ENCODE measurements at places on chromosomes 3 and 15.

DNA sequence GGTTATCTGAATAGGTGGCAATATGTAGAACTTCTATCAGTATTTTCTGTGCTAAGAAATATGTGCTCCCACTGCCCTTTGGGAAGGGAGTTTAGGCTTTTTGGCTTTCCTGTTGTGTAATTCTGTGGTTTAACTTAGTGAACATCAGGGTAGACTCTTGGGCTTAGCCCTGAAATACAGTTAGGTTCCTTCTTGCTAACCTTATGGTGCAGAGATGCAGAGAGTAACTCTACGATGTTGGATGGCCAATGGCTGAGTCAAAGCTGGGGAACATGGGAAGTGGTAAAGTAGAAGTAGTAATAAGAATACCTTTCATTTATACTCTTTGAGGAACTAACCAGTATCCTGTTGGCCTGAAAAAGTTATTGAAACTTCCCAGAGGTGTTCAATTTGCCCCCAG lies 80.8 kb upstream of the IL12A start:
- DNase-seq = no peak

DNA sequence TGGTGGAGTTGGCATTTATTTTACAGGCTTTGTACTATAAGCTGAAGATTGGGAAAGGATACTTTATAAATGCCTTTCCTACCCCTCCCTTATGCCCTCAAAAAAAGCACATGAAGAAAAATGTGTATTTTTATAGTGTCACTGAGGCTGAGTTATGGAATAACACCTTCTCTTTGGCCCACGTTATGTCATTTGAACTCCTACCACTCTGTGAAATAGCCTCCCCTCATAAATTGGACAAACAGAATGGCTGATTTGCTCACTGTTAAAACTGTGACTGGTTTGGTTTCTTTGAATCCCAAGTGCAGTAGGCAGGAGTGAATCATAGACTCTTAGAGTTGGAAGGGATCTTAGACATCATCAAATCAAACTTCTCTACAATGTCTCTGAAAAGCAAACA lies 95.2 kb upstream of the SKOR1 start:
- no peak for DNase-seq

GRCh38 chr3:104556372-104557078 lies 810.2 kb upstream of the ALCAM start:
- no peak for DNase-seq

DNA sequence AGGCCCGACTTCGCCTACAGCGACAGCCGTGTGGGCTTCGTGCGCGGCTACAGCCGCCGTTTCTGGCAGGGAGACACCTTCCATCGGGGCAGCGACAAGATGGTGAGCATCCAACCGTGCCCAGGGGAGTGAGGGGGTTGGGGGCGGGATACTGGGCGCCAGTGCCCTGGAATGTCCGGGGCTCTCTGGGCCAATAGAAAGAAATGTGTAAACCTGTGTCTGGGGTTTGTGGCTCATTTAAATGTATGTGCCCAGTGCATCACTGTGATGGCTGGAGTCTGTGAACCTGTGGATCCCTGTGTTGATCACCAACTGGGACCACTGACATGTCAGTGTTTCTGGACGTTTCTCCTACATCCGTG lies 423 bp downstream of the CHAC1 start:
- no peak for DNase-seq

DNA sequence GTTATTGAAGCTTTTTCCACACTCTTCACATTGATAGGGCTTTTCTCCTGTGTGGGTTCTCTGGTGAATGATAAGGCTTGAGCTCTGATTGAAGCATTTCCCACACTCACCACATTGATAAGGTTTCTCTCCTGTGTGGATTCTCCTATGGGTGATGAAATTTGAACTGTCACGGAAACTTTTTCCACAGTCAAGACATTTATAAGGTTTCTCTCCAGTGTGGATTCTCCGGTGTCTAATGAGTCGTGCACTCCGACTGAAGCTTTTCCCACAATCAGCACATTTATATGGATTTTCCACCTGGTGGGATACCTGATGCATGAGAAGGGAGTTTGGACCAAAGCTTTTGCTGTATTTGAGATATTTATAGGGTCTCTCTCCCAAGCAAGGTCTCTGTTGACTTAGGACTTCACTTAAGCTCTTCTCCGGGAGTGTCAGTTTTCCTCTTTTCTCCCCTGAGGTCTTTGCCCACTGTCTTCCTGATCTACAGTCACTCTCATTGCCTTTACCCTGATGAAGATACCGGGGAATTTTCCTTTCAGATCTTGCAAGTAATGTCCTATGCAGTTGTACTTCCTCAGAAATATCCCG lies 9.4 kb downstream of the ZSCAN29 start:
- DNase-seq = no peak

- DNase-seq = no peak
Measured at GRCh38 chr3:165984589-165984988, 147.4 kb upstream of the BCHE start.

GRCh38 chr15:33419701-33420100 lies 108.9 kb downstream of the RYR3 start:
- DNase-seq = no peak

DNA sequence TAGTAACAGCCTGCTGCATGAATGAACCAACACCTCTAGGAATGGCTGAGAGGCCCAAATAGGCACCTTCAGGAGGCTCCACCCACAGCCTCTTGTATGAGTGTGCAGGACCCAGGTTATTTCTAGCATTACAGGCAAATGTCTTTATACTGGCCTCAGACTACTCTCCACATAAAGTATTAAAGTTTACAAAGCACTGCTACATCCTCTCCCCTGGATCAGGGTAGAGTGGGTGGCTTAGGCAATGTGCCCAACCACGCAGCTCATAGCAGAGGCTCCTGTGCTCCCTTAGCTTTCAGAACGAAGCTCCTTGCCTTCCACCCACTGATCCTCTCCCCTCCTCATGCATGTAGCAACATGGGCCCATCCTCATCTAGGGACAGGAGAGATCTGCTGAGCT lies 16.3 kb downstream of the TMEM43 start:
- DNase-seq = no peak

- no peak for DNase-seq
Measured at GRCh38 chr15:88940110-88940675, 27.0 kb upstream of the MFGE8 start.

GRCh38 chr3:146884296-146884695 lies 279.1 kb upstream of the PLSCR5 start:
- no peak for DNase-seq

GRCh38 chr15:41967506-41968206 lies 4.7 kb downstream of the EHD4 start:
- DNase-seq = no peak

- DNase-seq = no peak
Measured at GRCh38 chr3:33578325-33579177, 138.3 kb upstream of the UBP1 start.

DNA sequence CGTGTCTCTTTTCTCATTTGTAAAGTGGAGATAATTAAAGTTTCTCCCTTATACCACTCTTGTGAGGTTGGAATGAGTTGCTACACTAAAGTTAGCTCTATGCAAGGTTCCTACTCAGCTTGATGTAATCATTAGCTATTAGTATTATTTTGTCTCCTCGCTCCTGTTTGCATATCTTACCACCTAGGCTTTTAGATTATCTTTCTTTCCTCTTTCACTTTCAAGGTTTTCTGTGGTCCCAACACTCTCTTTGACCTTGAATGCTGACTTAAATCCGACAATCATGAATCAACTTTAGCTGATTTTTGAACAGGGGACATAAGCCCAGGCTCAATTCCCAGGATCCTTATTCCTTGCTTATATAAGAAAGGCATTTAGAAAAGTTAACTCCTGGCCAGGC lies 769.7 kb upstream of the GRM7 start:
- no peak for DNase-seq

GRCh38 chr15:53197426-53197839 lies 407.3 kb upstream of the ONECUT1 start:
- peak; percentile 51 for DNase-seq

DNA sequence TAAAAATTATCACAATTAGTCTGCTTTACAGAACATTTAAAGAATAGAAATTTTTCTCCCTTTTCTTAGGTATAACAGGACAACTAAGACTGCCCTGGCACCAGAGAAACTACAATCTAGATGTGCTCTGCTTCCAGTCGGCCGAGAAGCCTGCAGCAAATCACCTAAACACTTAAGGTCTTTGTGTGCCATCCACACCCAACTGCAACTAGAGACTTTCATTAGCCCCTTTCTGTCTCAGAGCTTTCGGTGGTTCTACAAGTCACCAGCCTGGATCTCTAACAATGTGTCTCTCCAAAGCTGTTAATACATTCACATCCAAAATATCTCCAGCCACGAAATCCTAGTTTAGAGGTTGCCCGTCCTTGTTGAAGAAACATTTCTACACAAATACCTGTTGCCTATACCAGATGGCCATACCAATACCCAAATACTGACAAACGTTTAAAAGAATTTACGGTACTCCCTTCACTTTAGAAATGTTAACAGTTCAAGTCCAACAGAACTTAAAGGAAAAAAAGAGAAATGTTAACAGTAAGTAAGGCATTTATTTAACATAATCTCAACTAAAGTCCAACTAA lies 6.7 kb downstream of the PRC1 start:
- no peak for DNase-seq

- DNase-seq = peak; percentile 36
Measured at GRCh38 chr3:4060064-4060463, 243.1 kb upstream of the SETMAR start.

DNA sequence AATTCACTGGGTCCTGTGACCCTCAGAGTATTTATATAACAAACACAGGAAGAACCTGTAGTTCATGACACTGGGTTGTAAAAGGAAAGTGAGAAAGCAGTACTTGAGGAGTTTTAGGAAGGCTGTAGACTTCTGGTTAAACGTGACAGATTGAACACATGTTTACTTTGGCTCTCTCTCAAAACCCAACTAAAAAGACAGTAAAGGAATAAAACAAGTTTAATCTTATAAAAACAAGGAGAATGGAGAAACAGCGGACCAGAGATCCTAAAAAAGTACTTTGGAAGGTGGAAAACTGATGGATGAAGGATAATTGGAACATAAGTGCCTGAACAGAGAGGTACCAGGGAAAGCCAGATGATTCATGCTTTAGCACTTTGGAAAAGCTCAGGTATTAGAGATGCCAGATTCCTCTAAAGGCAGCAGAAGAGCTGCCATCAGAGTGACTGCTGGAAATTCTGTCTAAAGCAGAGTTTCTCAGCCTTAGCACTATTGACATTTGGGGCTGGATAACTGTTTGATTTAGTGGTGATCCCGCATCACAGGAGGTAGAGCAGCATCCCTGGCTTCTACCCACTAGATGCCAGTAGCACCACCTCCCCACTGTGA lies 182.9 kb upstream of the RORA start:
- DNase-seq = no peak

GRCh38 chr15:95932676-95933075 lies 397.8 kb upstream of the NR2F2 start:
- DNase-seq = no peak

DNA sequence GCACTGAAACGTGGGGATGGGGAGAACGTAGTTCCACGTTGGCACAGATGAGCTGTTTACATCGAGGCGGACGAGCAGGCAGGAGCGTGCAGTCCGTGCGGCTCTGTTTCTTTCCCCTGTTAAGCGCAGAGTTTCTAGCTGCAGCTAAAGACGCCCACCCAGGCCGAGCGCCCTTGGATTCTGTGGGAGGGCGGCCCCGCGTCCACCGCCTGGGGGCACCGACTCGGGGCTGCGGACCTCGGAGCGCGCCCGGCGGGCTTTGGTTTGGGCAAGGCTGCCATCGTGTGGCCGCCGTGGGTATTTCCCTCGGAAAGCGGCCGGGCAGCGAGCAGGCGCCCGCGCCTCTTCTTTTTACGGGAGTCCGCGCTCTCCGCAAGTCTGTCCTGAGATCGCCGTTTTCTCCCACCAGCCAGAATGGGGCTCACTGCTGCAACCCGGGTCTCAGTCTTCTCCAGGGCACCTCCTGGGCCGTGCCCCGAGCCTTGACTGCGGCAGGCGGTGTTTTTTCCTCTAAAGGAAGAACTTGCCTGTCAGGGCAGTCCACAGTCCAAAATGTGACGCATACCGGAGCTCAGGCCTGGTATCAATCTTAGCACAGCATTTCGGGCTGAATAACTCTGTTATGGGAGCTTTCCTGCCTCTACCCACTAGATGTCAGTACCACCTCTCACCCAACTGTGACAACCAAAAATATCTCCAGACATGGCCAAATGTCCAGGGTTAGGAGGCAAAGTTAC lies 219.9 kb upstream of the IGF1R start:
- DNase-seq = peak; percentile 83

DNA sequence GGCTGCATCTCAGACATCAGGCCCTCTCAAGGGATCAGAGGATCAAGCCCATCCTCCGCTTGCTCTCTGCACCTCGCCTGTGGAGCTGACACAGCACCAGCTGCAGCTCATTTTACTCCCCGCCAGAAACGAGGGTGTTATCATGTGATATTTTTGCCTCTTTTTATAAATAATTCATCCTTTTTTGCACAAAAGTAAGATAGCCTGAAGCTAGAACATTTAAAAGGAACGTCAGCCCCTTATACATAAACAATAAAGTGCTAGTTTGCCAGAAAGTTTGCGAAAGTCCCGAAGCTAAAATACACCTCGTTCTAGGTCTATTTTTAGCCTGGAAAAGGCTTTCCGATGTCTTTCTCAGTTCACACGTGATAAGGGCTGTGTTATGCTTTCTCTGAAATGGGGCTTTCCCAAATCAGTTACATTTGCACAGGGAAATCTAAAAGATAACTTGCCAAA lies 9.6 kb upstream of the FAM174B start:
- peak; percentile 54 for DNase-seq

DNA sequence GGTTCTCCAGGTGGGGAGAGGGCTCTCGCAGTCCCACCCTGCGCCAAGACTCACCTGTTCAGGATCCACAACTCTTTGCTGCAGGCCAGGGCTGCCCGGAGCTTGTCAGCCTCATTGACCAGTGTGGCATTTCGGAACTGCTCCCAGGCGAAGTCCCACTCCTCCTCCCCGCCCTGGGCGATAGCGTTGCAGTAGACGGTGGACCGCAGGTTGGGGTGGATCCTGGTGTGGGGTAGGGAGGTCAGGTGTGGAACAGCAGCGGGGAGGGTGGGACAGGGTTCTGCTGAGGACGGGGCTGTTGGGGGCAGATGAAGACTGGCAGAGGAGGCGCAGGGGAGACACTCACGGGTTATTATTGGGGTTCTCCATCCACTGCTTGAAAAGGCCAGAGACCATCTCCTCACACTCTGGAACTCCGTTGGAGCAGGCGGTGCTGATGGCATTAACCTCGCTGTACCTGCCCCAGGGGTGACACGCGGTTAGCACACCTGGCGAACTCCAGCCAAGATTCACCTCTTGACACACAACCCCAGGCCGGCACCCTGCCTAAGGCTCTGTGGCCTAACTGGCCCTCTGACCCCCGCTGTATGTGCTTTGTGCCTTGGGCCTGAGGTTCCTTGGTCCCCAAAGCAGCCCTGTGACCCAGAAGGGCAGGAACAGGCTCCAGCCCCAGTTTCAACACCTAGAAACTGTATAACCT lies 16.1 kb downstream of the MESP2 start:
- no peak for DNase-seq

GRCh38 chr3:121637922-121638321 lies 22.8 kb downstream of the HCLS1 start:
- DNase-seq = no peak

- no peak for DNase-seq
Measured at GRCh38 chr15:59115047-59115446, 10.1 kb downstream of the CCNB2 start.
